ENCODE measurements at places on chromosomes 6 and 20. TPM values are rescaled to one million over a fixed set of nuclear protein-coding genes. Genes with fewer than 3 reads are reported as not detected.

GRCh38 chr6:45480752-45481415, 103.2 kb upstream of the SUPT3H start:
- no peak for DNase-seq
- H3K4me1 ChIP-seq: no peaks in the 10 kb centered on the region

- no peaks in the 10 kb centered on the region for H3K4me1 ChIP-seq
- no peak for DNase-seq
- no peaks in the 10 kb centered on the region for H3K27me3 ChIP-seq
- no peak overlapping the region for H3K4me3 ChIP-seq
- H3K27ac ChIP-seq: no peak overlapping the region
- no peaks in the 10 kb centered on the region for H3K36me3 ChIP-seq
Observed at GRCh38 chr6:110589865-110590513, 113.6 kb upstream of the SLC22A16 start.

GRCh38 chr6:24100770-24101155, 25.3 kb upstream of the NRSN1 start:
- no peak overlapping the region for H3K27ac ChIP-seq
- no peak overlapping the region for H3K4me3 ChIP-seq
- DNase-seq: no peak
- no peaks in the 10 kb centered on the region for H3K36me3 ChIP-seq
- peaks cover 5% of the 10 kb centered on the region for H3K27me3 ChIP-seq
- H3K4me1 ChIP-seq: no peaks in the 10 kb centered on the region

The CCND3 gene
- polyA plus RNA-seq: 764 TPM

Data from naive thymus-derived CD4-positive, alpha-beta T cell (primary cell).